ENCODE measurements at places on chromosomes 2 and 18.
A peak's percentile ranks its signal among the peaks of the same experiment; 100 is the strongest.

DNA sequence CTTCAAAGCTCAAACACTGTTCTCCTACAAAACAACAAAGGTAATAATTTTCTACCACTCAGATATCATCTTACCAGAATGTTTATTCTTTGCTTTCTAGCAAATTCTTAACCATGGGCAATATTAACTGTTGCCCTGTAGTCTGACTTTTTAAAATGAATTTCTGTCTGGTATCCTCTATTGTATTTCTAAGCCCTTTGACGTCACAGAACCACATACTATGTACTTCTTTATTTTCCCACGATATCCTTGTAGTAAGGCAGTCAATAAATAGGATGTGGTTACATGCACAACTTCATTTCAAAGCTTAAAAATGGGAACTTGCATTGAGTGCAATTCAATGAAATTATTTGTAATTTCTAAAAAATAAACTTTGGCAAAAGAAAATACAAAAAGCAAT lies 58.7 kb downstream of the THADA start:
- no peak for DNase-seq

DNA sequence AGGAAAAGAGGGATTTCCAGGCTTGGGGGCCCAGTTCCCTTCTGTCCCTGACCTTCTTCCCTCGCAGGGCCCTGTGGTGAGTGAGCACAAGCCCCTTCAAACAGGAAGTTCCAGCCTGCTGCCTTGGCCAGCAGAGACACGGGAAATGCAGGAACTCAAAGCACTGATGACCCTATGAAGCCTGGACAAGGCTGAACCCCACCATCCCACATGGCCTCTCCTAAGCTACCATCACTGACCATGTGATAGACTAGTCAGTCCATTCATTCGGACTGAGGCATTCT lies 196.4 kb downstream of the TNS1 start:
- no peak for DNase-seq

DNA sequence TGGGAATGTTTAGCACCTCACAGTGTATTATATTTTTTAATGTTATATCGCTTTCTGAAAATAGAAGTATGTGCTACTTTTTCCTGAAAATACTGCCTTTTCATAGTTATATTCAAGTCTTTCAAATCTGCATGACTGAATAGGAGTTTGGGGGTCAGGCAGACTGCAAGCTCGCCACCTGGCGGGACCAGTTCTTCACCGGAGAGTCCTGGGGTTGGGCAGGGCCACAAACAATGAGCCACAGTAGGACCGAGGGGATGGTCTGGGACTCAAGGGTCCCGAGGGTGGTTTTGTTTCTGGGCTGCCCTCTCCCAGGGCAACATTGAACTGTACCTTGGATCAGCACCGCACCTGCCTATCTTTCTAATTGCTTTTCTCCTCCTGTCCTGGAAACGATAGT lies 70.6 kb downstream of the VWA3B start:
- no peak for DNase-seq

- no peak for DNase-seq
These were observed 44.2 kb upstream of the HS6ST1 start for GRCh38 chr2:128362889-128363228.

DNA sequence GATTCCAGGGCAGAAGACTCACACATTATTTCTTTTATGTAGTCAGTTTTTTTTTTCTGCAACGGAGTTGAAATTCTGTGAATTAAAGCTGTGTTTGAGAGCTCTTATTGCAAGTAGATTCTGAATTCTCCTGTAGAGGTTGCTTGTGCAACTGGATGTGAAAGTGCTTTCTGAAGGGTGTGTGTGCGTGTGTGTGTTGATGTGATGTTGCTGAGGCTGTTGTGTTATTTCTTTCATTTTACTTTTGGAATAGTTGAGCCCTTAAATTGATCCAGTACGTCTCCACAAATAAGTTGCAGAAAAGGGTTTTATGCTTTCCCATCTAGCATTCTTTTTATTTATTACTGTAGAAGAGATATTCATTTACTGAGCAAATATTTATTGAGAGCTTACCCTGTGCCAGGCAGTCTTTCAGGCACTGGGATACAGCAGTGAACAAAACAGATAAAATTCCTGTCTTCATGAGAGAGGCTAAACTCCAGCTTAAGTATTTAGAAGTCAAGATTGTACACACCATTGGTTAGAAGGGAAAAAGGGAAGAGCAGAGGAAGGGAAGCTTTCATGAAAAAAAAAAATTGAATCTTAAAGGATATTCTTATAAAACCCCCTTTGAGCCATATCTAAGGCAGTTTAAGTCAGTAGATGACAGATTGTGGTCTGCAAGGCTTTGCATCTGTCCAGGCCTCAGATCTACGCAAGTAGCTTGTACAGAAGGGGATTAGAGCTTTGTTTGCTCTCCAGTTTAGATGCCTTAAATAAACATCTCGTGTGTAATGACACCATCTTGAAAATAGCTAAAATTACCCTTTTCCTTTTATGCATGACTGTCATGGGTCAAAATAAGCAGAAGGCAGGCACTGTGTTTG lies 58.2 kb downstream of the MYO1B start:
- no peak for DNase-seq

- DNase-seq: no peak
These were observed 808.4 kb downstream of the ERBB4 start for GRCh38 chr2:211730215-211730614.

DNA sequence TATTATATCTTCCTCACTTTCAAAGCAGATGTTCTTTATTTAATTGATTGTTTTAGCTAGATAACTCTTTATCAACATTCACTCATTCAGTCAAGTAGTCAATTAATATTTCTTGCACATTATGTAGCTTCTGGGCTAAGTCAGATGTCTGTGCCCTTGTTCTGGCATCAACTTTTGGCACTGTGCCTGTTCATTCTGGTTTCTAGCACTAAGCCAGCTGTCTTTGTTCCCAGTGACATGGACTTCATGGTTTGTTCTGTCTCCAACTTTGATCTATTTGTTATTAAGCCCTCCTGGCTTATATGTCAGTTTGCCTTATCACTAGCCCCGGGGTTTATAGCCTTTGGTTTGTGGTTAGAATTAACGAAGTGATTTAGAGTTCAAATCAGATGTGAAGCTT lies 247.9 kb upstream of the SYT4 start:
- no peak for DNase-seq

DNA sequence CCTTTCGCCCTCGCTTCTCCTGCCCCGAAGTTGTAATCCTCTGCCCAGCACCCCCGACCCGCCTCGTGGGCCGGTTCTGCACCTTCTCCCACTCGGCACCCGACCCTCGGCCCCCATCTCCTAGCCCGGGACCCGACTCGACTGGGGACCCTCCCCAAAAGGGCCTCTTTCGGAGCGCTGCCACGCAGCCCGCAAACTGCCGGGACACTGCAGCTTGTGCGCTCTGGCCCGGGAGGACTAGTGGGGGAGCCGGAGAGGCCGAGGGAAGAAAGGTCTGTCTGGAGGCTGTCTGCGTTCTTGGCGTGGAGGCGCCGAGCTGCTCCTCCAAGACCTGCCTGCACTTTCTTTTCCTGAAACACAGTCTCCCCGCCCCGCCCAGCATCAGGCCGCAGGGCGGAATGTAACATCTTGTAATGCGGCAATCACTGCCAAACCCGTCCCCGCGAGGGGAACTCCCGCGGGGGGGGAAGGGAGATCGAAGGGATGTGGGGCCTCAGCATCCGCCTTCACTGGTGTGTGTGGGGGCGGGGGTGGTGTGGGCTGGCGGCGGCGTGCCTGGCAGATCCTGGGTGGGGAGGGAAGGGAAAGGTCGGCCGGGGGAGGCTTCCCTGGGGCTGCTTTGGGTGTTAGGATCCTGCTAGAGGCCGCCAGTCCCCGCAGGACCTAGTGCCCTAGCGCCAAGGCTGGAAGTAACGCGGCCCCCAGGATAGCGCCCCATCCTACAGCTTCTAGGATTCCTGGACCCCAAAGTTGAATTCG lies 7.4 kb downstream of the DLX2 start:
- DNase-seq: peak; percentile 66

DNA sequence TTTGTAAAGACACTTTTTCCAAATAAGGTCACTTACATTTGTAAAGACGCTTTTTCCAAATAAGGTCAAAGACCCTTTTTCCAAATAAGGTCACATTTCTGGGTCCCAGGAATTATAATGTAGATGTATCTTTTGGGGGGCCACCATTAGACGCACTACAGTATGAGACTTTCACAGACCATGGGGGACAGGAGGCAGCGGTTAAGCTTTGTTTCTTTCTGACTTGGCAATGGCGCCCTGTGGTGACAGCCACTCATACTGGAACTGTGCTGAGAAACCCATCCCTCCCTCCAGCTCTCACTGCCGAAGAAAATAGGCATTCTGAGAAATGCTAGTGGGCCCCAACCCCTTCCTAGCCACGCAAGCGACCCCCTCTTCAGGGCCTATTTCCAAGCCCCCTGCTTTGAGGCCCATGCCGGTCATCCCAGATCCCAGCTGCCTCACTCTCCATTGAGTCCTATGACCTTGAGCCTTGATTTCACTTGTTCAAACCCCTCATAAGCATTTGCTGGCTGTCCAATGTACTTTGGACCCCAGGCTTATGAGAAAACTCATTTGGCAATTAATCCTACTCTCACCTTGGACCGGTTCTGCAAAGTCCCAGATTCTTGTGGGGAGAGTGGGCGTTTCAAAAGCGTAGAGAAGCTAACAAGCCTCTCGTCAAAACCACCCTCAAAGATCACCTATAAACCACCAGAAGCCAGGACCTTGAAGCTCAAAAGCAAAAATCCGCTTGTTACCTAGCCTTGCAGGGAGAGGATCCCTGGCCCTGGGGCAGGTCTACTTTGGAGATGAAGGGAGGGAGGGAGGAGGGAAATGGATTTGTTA lies 11.3 kb upstream of the SPATA3 start:
- no peak for DNase-seq

DNA sequence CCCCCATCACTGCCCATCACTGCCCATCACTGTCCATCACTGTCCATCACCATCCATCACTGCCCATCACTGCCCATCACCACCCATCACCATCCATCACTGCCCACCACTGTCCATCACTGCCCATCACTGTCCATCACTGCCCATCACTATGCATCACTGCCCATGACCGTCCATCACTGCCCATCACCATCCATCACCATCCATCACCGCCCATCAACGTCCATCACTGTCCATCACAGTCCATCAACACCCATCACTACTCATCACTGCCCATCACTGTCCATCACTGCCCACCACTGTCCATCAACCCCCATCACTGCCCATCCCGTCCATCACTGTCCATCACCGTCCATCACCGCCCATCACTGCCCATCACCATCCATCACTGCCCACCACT lies 57.8 kb upstream of the OTOS start:
- no peak for DNase-seq
